ENCODE measurements at places on chromosomes 2 and 18.
A peak's percentile ranks its signal among the peaks of the same experiment; 100 is the strongest.

DNA sequence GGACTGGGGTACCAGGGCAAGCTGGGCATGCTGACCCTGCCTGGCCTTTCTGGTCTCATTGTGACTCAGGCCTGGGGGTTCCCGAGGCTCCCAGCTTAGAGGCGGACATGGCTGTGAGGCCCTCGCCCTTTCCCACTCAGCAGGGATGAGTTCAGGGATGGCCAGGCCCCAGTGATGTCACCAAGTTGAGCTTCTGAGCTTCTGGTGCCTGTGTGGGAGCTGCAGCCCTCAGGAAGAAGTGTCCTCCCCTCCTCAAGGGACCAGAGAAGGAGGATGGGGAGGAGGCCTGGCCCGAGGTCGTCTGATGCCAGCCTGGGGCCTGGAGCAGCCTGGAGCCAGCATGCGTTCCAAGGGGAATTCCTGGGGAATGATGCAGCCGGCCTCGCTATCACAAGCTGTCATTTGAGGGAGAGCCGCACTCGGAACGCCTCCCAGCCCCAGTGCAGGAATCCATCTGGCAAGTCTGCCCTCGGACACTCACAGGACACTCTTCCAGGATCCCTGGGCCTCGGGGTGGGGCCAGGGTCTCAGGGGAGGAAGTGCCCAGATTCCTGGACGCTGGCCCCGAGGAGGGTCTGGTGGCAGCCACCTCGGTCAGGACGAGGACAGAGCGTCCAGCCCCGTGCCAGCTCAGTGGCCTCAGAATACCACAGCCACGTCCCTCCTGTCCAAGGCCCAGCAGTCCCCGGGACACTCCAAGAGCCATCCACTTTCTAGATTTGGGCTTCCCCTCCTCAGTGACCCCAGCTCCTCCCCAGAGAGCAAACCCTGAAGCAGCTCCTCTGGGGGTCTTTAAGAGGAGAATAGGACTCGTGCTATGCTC is 61.2 kb upstream of the GPC1 start:
- DNase-seq: no peak

GRCh38 chr18:3177902-3178687 is 41.7 kb downstream of the MYOM1 start:
- no peak for DNase-seq

- no peak for DNase-seq
Measured at GRCh38 chr2:179233626-179234430, 30.8 kb downstream of the SESTD1 start.

DNA sequence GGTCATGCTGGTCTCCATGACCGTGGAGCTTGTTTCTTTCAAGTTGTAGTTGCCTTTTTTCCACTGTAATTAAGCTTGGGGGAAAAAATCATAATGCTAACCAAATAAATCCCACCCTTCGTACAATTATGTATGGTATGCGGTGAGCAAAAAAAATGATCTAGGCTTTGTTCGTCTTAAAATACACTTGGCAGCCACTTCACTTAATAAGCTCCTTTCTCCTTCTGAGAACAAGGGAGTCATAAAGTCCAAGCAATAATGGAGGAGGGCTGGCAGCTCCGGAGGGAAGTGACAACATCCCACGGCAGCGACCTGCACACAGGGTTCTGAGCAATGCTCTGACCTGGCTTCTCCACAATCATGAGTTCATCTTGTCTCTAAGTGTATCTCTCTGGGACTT is 91.2 kb upstream of the KLHL29 start:
- no peak for DNase-seq

- no peak for DNase-seq
Measured at GRCh38 chr18:26719896-26720295, 145.6 kb downstream of the AQP4 start.

DNA sequence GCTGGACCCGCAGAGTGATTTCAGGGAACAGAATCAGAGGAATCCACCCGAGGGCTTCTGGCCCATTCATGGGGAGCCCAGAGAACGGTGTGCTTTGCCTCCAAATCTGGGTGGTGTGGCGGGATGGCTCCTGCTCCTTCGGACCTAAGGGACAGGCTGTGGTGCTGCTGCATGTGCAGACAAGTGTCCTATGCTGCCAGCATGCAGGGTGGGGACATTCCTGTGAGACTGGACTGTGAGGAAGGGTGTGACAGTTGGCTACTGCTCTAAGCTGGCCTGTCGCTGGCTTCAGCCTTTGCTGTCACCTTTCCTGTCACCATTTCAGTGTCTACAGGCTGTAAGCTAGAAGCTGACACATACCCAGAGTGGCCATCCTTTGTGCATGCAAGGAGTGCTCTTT is 2.9 kb upstream of the SLC4A3 start:
- DNase-seq: no peak

- peak; percentile 46 for DNase-seq
Measured at GRCh38 chr2:19362094-19362754, 3.8 kb upstream of the OSR1 start.

DNA sequence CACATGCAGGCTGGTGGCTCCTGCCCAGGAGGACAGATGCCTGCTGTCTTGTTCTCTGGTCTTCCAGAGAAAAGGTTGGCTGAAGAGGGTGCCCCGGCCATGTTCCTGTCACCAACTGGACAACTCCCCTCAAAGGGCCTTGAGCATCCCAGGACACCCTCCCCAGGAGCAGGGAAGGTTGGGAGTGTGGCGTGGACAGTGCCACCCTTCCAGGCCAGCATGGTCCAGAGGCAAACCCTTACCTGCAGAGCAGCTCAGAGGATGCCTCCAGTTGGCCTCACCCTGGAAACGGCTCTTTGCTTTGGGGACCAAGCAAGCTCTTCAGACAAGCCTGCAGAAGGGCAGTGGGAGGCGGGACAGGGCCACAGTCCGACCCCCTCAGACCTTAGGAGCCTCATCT is 4.9 kb upstream of the GPC1 start:
- no peak for DNase-seq

GRCh38 chr2:220153118-220153517 is 525.7 kb downstream of the SLC4A3 start:
- DNase-seq: no peak

GRCh38 chr2:42169874-42170521 is 845 bp downstream of the EML4 start:
- no peak for DNase-seq

GRCh38 chr18:80190311-80190710 is 57.0 kb downstream of the PARD6G start:
- no peak for DNase-seq

DNA sequence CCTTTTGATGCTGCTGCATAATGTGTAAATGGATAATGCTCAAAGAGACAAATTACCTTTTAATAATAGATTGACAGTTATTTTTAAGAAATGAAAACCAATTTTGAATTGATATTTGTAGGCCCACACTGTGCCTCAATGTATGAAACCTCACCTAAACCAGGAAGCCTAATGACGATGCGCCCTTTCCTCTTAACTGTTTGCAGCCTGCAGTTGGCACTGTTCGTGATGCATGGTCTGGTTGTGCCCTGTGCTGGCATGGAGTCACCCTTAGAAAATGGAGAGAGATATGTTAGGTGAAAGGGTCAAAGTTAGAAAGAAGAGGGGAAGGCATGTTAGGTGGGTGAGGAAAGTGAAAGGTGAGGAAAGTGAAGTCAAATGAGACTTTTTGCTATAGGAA is 390.2 kb downstream of the PTPRM start:
- DNase-seq: no peak

GRCh38 chr18:53551868-53552426 is 672.5 kb downstream of the MBD2 start:
- peak; percentile 59 for DNase-seq

DNA sequence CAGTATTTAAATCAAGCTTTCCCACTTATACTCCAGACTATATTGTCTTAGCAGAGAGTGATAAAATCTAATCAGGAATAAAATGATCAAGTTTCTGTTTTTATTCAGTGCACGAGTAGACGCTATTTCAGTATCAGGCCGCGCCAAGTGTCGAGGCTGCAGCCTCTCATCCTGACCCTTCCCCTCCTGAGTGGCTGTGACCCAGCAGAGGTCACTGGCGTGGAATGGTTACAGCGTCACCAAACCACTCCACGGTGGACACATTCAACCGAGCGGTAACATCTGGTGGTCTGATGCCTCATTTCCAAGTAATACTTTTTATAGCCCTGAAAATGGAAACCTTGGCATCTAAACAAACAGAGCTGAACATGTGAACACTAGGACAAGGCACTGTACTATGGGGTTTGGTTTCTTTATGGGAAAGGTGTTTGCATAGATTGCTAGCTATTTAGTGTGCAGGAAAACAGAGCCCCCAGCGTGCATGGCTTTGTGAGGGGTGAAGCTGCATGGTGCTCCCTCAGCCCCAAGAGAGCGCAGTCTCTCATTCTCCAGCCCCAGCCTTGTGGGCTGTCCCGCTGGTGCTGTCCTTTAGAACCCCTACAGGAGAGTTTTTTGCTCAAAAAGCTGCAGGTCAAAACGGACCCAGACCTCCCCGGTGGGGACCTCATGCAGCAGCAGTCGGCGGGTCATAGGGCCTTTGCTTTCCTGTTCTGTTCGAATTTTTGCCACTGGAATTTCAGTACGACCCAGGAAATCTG is 28.4 kb downstream of the FAM228A start:
- DNase-seq: peak; percentile 25

DNA sequence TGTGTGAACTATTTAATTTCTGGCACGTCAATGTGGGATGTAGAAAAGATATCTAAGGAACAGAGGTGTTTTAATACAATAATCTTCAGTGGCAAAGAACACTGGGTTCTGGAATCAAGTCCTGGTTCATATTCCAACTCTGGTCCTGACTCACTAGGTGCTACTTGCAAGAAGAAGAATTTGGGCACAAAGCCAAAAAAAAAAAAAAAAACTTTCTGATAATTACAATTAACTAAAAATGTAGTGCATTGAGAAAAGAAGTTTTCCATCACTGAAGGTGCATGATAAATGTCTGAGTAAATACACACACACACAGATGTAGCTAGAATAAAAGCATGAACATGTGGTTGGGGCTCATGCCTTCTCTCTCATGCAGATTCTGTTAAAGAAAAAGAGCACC is 424.4 kb upstream of the REG3G start:
- DNase-seq: no peak
